Spleen (tissue), 13 donors: ENCODE measurements at places on chromosomes 6 and 20. TPM values are rescaled to one million over a fixed set of nuclear protein-coding genes. Genes with fewer than 3 reads are reported as not detected.

- DNase-seq, result peak; percentile 79
Measured at GRCh38 chr20:56343861-56344381, 14.9 kb upstream of the FAM210B start.

DNA sequence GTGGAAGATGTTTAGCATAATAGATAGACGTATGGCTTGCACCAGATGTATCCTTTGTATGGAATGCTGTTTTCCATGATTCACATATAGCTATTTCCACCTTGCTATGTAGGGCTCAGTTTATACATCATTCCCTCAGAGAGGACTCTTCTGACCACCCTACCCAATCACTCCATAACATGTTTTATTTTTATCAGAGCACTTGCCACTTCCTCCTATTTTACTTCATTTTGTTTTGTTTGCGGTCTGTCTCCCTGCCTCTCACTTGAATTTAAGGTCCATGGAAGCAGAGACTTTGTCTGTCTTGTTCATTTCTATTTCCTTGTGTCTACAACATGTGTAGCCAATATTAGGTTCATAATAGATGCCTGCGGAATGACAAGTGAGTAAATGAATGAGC, 266.9 kb upstream of the CITED2 start:
- DNase-seq, result no peak

GRCh38 chr6:136677822-136678221, 114.5 kb downstream of the MAP3K5 start:
- no peak for DNase-seq

GRCh38 chr20:38209736-38210405, 44.8 kb upstream of the TGM2 start:
- no peak for DNase-seq

DNA sequence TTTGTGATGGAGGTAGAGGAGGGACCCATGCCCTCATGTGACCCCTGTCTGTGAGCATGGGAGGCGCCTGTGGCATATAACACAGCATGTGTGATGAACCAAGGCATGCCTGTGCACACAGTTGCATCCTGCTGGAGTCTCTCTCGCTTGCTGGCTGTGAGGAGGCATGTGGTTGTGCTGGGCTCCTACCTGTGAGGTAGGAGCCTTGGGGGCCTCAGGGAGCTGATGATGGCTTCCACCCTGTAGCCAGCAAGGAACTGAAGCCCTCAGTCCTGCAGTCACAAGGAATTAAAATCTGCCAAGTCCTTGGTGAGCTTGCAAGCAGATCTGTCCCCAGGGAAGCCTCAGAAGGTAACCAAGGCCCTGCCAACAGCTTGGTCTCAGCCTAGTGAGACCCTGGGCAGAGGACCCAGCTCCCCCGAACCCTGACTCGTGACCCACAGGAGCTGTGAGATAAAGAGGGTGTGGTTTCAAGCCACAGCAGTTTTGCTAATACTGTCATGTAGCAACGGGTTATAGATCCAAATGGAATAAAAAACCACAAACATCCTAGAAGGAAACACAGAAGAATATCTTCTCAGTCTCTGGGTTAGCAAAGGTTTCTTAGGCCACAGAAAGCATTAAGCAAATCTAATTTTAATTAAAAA, 145.7 kb downstream of the WDR27 start:
- no peak for DNase-seq

- peak; percentile 90 for DNase-seq
Measured at GRCh38 chr20:2840967-2841531, 504 bp downstream of the VPS16 start.

- no peak for DNase-seq
Measured at GRCh38 chr6:4074478-4075235, 4.3 kb downstream of the FAM217A start.

DNA sequence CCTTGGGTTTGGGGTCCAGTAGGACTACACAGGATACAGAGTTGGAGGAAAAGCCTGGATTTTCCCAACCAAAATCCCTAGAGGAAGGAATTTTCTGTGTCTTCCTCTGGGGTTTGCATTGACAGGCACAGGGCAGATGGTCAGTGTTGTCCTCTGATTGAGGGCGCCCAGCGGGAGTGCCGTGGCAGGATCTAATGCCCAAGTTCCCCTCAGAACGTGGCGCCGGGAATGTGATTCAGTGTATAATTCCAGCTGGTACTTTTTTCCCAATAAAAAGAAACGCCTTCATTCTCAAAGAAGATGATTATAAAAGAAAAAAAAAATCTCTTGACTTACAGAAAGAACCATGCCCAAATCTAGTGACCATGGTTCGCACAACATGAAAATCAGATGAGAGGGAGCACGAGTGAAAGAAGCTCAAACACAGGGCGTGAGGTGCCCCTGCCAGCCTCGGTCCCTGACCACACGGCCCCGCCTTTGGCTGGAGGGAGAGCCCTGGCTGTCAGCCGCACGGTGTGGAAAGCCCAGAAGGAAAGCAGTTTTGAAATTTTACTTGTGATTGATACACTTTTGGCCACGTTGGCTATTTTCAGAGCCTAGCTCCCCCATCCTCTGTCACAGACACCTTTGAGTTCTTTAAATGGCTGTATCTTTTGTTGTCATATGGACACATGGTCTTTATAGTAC, 31.6 kb downstream of the VEGFA start:
- peak; percentile 70 for DNase-seq

The THBD gene
- 7.2 TPM for polyA plus RNA-seq

DNA sequence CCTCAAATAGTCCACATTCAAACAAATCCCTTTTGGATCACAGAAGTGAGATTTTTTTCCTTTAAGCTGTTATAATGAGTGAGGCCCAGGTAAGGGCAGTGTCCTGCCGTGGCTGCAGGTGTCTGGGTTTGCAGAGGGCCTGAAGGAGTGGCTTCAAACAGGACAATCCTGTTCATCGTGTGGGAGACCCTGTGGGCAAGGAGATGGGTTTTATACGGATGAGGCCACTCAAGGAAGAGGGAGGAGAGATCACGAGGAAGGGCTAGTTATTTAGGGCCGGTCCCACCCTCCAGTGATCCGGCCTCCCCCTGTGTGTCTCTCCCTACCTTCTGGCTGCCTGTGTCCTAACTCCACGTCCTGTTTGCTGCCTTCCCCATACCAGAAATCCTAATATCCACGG, 33.8 kb downstream of the PPP1R14C start:
- no peak for DNase-seq

DNA sequence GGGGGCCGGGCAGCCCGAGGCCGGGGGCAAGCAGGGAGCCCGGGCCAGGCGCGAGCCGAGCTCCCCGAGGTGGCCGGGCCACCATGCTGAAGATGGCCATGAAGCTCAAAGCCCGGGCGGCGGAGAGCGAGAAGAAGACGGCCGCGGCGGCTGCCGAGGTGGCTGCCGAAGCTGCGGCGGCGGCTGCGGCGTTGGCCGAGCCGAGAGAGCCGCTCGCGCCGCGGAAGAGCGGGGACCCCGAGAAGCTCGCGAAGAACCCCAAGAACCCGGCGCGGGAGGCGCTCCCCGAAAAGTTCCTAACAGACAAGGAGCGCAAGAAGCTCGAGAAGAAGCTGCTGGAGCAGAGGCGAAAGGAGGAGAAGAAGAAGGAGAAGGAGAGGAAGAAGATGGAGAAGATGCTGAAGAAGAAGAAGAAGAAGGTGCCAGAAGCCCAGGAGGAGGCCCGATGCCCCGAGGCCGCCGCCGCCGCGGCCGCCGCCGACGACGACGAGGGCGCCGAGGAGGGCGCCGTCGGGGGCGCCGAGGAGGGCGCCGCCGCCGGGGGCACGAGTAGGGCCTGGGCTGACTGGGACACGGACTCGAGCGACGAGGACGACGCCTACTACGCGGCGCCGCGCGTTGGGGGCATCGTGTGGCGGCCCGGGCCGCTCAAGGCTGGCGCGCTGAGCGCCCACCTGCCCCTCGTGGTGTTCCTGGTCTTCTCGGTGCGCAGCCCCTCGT, 37.4 kb downstream of the GNAS start:
- peak; percentile 87 for DNase-seq

GRCh38 chr6:169145991-169146501, 107.6 kb downstream of the THBS2 start:
- no peak for DNase-seq

DNA sequence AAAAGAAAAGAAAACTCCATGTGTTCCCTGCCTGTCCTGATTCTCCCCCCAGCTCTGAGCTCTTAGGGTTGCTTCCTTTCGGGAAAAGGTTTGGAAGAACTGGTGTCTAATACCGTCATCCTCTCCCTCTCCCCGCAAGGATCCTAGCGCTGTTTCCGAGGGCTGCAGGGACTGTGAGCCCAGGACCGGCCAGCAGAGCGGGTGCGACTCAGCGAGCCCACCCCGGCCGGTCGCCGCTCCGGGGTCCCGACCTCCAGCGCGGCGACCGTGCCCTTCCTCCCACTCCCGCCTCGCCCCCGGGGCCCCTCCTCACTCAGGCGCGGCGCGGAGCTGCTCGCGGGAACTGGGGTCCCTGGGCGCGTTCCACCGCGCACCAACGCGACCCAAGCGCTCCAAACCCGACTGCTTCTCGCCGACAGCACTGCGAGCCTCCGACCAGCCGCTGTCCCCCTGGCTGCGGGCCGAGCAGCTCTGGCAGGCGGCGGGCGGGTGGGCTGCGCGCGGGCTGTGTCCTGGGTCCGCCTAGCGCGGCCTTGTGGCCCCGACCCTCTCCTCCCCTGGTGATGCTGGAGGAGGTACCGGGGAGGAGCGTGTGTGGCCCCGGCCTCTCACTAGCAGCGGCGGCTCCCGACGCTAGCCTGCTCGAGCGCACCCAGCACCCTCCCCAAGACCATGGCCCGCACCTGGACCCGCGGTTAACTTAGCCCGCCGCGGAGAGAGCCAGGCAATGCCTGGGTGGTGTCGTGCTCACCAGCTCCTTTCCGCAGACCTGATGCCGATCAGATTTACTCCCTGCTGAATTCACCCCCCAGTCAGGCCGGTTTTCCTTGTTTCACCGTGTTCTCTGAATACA, at the start of gene PLA2G7:
PLA2G7 (minus strand) TSS at position 509 of the 853 bp plus-strand sequence. CDS start 12,484 bp downstream, outside the sequence.
- DNase-seq, result peak; percentile 79

- no peak for DNase-seq
Measured at GRCh38 chr6:136611133-136611532, 60.9 kb upstream of the MAP7 start.

The SIRPB1 gene
- 1.4 TPM for polyA plus RNA-seq

DNA sequence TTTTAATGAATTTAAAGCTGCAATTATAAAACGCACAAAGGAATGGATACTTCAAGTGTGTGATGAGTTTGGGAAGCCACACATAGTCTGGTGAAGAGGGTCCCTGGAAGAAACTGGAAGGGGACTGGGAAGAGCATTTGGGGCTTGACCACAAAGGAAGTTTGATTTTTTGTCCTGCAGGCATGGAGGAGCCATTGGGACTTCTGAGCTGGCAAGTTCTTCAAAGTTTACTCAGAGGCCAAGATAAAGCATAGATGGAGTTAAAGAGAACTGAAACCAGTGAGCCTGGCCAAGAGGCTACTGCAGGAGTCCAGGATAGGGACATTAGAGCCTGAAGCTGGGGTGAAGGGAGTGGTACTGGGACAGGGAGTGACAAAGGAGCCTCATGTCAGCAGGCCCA, 95.0 kb downstream of the AIG1 start:
- no peak for DNase-seq

- DNase-seq, result no peak
Measured at GRCh38 chr20:43723186-43723585, 3.6 kb downstream of the GTSF1L start.

- no peak for DNase-seq
Measured at GRCh38 chr20:11852811-11853210, 64.9 kb upstream of the BTBD3 start.

The CBFA2T2 gene
- 3.3 TPM for polyA plus RNA-seq
